ENCODE measurements at places on chromosomes 7 and 10. TPM values are rescaled to one million over a fixed set of nuclear protein-coding genes. Genes with fewer than 3 reads are reported as not detected.

TAS2R41 gene
- total RNA-seq = 0.81 TPM

GRCh38 chr10:69239136-69239535 lies 19.0 kb downstream of the HKDC1 start:
- peak; percentile 41 for DNase-seq

- DNase-seq = no peak
Measured at GRCh38 chr7:35658606-35659201, 36.2 kb downstream of the HERPUD2 start.

- no peak for DNase-seq
Measured at GRCh38 chr7:127478024-127478355, 85.5 kb upstream of the ZNF800 start.

GRCh38 chr10:44385696-44386441 lies 972 bp upstream of the CXCL12 start:
- peak; percentile 76 for DNase-seq

DNA sequence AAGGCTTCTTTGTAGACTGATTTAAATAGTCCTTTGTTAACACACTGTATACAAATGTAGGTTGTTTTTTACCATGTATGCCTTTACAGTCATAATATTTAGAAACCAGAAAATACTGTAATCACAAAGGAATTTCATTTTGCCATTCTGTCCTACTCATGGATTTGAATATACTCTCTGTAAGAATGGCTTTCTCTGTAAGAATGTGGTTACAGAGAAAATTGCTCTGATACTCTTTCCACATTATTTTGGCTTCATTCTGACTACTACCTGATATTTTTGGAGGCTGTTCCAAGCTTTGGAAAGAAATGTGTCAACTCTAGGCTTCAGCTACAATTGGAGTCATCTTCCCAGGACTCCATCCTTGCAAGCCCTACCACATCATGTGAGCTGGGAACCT lies 23.5 kb downstream of the CH25H start:
- no peak for DNase-seq

HMX3 gene
- not detected for total RNA-seq

GRCh38 chr7:107580716-107581383 lies 804 bp downstream of the BCAP29 start:
- DNase-seq = no peak

GRCh38 chr10:4865945-4866661 lies 40.1 kb downstream of the AKR1E2 start:
- no peak for DNase-seq

DNA sequence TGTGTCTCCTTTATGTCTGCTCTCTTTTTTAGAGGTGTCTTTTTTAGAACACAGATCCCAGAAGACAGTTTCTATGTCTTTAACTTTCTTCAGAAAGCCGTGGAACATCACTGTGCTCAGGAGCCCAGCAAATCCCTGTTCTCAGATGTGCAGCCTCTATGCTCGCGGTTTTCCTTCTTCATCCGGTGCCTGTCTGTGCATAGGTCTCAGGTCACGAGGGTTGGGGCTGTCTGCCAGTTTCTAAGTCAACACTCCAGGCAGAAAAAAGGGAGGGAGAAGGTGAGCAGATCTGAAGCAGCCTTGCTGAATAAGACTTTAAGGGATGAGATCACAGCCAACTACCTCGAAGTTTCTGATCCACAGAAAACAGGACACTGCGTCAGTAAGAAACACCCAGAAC lies 68.5 kb downstream of the CRTAC1 start:
- no peak for DNase-seq

LIPJ gene
- 0.14 TPM for total RNA-seq

DNA sequence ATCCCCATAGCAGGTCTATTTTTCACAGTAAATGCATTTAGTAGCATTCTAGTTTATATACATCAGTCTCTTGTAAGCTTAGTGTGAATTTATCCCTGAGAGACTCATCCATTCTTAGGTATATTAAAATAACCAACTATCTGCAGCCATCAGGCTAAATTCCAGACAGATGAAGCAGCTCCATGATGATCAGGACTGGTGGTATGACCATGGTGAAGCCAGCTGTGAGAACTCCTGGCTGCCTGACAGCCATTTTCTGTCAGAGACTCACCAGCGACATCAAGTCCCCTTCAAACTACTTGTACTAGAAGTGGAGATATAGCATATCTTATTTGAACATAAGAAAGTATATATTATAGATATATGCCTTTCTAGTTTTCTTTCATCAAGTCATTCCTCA lies 70.3 kb upstream of the GSDME start:
- DNase-seq = no peak

DNA sequence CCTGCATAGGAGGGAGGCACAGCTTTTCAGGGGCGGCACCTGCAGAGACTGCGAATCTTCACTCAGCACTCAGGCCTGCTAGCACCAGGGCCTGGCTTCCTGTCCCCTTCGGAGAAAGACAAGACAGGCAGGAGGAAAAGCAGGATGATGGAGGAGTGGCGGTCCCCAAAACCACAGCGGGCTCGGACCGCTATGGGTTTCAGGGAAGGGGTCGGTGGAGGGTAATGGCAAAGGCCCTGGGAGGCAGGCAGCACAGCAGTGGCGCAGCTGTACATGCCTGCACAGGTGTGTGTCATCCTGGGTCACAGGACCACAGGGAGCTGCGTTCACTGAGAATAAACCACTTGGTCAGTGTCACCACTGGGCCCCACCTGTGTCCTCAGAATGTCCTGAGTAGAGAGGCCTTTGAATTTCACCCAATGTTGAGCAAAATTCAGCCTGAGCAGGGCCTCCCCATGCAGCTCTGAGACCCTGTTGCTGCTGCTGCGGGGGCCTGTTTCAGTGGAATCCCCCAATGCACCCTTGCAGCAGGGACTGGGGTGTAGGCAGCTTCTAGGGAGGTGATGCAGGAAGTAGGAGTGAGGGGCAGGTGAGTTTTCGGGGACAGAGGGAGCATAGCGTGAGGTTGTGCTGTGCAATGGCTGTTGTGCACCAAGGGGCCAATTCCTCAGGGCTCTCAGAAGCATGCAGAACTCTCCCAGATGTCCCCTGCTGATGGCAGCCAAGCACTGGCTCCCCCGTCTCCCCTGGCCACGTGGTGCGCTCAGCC lies 90.6 kb upstream of the PPP2R2D start:
- DNase-seq = no peak

- no peak for DNase-seq
Measured at GRCh38 chr10:120998251-120998650, 147.1 kb downstream of the WDR11 start.

PNLIPRP2 gene
- total RNA-seq = 1.3 TPM

DNA sequence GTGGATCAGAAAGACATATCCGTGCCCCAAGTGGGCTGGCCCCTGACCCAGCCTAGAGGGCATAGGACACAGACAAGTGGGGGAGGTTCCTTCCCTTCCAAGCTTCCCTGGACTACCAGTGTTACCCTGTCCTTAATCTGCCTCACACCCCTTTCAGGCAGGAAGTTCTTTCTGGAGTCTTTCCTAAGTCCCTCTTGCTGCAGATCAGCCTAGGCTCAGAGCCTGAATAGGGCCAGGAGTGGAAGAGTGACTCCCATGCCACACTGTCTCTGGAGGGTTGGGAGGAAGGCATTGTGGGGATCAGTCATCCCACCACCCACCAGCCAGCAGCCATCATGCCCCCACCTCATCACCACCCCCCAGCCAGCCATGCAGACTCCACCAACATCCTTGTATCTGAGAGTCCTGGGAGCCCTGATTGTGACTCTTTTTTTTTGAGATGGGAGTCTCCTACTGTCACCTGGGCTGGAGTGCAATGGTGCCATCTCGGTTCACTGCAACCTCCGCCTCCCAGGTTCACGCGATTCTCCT lies 22.6 kb downstream of the POLL start:
- DNase-seq = peak; percentile 28

GRCh38 chr7:80018941-80019808 lies 115.5 kb upstream of the GNAI1 start:
- no peak for DNase-seq

- DNase-seq = no peak
Measured at GRCh38 chr7:24842029-24842428, 84.8 kb upstream of the GSDME start.

HYAL4 gene
- total RNA-seq = not detected

DNA sequence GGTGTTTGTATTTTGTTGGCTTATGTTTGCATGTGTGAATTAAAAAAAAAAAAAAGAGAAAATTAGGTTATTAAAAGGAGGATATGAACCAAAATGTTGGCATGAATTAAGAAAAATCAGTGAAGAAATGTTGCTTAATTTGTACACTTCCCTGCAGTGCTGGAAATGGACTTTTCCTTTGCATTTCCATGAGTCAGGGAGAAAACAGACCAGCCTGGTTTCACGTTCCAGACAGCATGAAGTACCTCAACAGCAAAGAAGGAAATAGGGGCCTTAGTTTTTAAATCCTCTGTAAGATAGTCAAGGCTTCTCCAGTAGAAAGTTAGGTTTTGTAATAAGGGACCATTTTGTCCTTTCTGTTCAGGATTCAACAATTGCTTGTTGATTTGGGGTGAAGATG lies 159.7 kb downstream of the CELF2 start:
- DNase-seq = no peak

GRCh38 chr10:124990671-124991625 lies 49.0 kb downstream of the ZRANB1 start:
- DNase-seq = no peak

- DNase-seq = no peak
Measured at GRCh38 chr7:94040254-94040653, 36.1 kb upstream of the BET1 start.

DNA sequence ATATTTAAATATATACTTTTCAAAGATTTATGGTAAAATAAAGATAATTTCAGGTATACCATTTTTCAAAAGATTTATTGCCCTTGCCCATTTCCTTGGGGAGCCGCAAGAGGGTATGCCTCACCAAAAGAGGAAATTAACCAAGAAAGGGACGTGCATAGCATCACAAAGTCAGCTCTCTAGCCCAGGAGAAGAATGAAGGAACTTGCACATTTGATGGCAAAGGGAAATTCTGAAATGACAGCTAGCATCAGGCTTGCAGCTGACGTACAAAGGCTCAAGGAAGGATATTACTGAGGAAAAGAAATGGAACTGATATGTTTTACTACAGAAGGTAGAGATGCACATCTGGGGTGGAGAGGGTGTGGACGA lies 93.6 kb upstream of the RSU1 start:
- DNase-seq = no peak

DNA sequence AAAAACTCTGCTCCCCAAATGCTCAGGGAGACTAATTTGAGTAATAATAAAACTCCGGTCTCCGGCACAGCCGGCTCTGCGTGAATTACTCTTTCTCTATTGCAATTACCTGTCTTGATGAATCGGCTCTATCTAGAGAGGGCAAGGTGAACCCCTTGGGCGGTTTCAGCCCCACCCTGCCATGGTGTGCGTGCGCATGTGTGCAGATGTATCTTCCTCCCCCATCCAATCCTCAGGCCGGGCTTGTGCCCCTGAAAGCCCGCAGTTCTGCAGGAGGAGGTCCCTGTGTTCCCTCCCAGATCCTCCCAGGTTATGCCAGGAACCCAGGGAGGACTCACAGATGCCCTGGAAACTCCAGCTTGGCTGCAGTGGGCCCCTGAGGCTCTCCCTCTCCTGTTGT lies 48.3 kb upstream of the MYL10 start:
- no peak for DNase-seq

ODAD2 gene
- total RNA-seq = 5.3 TPM

DNA sequence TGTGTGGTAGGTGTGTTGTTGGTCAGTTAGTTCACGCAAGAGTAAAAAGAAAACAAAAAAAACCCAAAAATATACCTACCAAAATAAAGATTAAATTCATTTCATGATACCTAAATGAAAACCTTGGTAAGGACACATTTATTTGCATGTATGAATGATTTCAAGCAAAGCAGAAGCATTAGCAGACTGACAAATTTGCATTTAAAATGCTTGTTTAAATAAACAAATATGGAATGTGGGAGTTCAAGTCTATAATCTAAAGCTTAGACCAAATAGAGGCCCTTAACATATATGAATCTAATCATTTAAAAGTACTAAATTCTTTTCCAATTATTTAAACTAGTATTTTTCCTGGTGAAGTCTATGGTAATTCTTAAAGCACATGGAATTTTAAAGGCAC lies 35.8 kb downstream of the GNAT3 start:
- no peak for DNase-seq

GRCh38 chr10:61633665-61634064 lies 29.1 kb upstream of the CABCOCO1 start:
- DNase-seq = no peak

GRCh38 chr7:128841921-128842673 lies 11.9 kb downstream of the FLNC start:
- DNase-seq = no peak

DNA sequence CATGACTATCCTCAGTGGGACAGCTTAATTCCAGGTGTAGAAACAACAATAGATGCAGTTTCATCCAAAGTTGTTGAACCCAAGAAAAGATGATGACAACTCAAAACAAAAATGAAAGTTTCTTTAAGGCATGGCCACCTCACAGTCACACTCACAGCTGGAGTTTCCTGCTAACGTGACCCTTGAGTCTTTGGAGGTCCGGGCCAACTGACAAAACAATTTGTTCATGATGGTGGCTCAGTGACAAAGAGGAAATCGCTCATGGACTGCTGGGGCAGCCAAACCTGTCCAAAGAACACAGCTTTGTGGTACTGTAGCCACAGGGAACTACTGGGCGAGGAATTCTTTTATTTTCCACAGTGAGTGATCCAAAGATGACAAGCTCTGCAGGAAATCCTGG lies 96.0 kb upstream of the JCAD start:
- DNase-seq = no peak

DNA sequence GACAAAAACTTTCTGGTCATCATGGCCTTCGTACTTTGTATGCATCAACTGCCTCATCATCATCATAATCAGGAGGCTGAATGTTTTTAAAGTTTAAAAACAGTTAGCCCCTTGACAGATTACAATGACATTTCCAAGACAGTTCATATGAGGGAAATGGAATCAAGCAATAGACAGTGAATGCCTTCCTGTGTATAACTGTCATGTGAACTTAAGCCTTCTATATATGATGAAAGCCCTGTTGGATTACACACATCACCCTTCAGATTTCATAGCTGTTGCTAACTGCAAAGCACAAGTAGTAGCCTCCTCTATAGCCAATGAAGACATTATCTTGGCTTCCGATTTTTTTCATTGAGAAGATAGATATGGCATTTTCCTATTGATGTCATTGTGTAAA lies 154.0 kb downstream of the PLXDC2 start:
- DNase-seq = no peak

ASIC3 gene
- total RNA-seq = 1.4 TPM

RPEL1 gene
- total RNA-seq = not detected

DNA sequence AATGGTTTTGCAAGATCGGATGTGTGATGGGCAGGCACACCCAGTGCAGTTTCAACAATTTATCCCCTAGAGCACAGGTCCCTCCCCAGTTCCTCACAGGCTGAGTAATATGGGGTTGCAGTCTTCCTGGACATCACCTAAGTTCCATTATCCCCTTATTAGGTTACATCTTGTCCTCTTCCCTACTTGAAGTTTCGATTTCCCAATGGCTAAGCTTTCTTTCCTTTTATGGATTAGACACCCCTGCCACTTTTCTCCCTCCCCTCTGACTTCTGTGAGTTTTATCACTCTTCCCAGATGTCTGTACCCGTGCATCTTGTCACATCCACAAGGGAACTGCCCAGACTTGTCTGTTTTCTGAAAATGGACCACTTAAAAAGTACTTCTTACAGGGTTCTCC lies 2.4 kb upstream of the NIPSNAP2 start:
- no peak for DNase-seq

PIP gene
- not detected for total RNA-seq

MNX1 gene
- total RNA-seq = not detected

- no peak for DNase-seq
Measured at GRCh38 chr10:105844241-105844640, 1203.2 kb downstream of the SORCS3 start.
